ENCODE measurements at places on chromosomes 16 and 17.

GRCh38 chr16:1159325-1159972 is 6.5 kb downstream of the CACNA1H start:
- DNase-seq = no peak

GRCh38 chr16:10100829-10101228 is 81.4 kb downstream of the GRIN2A start:
- no peak for DNase-seq

GRCh38 chr17:83028851-83029250 is 50.6 kb upstream of the METRNL start:
- DNase-seq = no peak

GRCh38 chr17:69870091-69870530 is 204.9 kb upstream of the KCNJ16 start:
- no peak for DNase-seq

GRCh38 chr16:49539758-49540157 is 166.2 kb downstream of the C16orf78 start:
- no peak for DNase-seq

DNA sequence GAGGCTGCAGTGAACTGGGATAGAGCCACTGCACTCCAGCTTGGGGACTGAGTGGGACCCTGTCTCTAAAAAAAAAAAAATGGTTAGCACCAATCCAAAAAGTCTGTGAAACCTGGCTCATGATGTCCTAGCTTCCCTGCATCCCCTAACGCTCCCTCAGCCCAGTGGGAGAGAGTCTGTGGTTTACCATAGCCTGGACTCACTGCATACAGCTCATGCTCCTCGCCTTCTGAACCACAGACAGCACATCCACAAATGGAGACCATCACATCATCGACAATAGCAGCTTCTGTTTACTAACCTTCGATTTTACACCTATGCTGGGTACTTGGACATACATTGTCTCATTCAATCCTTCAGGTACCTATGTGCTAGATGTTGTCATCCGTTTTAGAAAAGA is 43.6 kb downstream of the NLRC5 start:
- DNase-seq = no peak

- DNase-seq = no peak
These were observed 40.7 kb upstream of the SMURF2 start for GRCh38 chr17:64702815-64703214.

- no peak for DNase-seq
These were observed 3.5 kb downstream of the CDH13 start for GRCh38 chr16:82630219-82630618.

GRCh38 chr17:30475206-30475605 is 2.0 kb upstream of the GOSR1 start:
- no peak for DNase-seq

DNA sequence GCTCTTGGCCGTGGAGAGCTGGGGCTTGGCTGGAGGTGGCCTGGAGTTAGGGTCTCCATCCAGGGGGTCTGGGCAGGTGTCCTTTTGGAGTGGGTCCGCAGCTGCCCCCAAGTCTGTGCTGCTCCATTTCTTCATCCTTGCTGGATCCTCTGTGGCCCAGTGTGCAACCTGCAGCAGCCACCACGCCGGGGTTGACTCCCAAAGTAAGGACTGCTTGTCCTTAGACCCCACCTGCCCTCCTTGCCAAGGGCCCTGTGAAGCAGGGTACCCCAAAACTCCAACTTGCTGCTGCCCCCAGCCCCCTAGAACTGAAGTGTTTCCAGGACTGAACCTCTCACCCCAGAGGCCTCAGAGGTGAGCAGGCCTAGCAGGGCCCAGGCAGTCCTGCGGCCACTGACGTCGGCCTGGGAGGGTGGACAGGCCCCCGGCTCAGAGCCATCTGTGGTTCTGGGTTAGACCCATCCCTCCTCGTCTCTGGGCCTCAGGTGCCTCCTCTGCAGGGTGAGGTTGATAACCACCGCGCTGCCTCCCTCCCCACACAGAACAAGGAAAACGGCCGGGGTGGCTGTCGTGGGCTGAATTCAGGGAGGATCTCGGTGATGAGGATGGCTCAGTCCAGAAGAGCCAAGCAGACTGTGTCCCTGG is 16.9 kb downstream of the TRPV1 start:
- no peak for DNase-seq

GRCh38 chr17:77424585-77425344 is 284.0 kb downstream of the SEC14L1 start:
- peak; percentile 44 for DNase-seq

GRCh38 chr17:64732336-64733006 is 70.4 kb upstream of the SMURF2 start:
- no peak for DNase-seq

GRCh38 chr17:10063730-10064241 is 134.6 kb downstream of the GAS7 start:
- DNase-seq = peak; percentile 54

DNA sequence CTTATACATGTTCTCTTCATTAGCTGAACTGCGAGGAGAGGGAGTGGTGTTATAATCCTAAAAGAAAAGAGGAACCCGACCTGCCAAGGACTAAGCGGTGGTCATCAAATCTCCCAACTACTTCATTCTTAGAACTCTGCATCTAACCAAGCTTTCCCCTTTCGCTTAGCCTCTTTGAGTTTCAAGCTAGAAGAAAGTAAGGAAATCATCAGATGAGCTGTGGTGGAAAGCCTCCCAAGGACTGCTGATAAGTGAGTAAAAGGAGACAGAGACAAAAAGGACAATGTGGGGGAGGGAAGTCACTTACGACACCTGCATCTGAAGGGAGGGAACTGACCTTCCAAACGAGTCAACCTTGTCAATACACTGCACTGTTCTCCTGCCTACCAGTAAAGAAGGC is 121.3 kb downstream of the TRIM37 start:
- no peak for DNase-seq

DNA sequence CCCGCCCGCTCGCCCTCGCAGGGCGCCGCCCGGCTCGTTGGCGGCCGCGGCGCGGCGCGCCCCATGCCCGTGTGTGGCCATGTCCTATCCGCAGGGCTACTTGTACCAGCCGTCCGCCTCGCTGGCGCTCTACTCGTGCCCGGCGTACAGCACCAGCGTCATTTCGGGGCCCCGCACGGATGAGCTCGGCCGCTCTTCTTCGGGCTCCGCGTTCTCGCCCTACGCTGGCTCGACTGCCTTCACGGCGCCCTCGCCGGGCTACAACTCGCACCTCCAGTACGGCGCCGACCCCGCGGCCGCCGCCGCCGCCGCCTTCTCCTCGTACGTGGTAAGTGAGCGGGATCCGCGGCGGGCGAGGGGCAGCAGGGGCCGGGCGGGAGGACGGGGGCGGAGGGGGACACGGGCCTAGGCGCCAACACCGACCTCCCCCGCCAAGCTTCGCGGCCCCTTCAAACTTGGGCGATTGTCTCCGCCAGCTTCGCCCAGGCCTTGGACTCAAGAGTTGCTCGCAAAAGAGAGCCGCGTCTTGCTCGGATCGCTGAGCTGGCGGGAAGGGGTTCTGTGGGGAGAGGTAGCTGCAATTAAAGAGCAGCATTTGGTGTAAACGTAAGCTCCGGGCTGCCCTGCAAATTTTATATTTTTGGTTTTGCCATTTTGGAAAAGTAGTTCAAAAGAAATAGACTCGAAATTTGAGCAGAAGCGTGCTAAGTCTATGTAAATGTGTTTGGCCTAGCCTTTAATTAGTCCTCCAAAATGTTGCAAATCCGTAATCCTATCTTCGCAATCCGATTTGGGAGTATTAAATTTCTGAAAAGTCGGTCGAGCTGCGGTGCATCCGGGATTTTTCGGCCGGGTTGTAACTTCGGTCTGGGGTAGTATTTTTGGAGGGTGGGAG is 702 bp downstream of the IRX5 start:
- DNase-seq = peak; percentile 21

Data from Kasumi-1 (cell line).